ENCODE measurements at places on chromosomes 1 and 21. TPM values are rescaled to one million over a fixed set of nuclear protein-coding genes. Genes with fewer than 3 reads are reported as not detected.

Gene ERICH3
- total RNA-seq, result not detected

Gene PROX1
- 0.12 TPM for total RNA-seq

Gene EXO1
- total RNA-seq, result 6.3 TPM

Gene TIE1
- 12.3 TPM for total RNA-seq

Gene FAM78B
- total RNA-seq, result 0.25 TPM

Gene HAPLN2
- total RNA-seq, result not detected

Gene PODN
- 7.6 TPM for total RNA-seq

Gene TSTD1
- total RNA-seq, result 12.3 TPM

Gene AIRE
- total RNA-seq, result under 0.01 TPM

Gene CHAF1B
- total RNA-seq, result 2.1 TPM

Gene IL19
- not detected for total RNA-seq

Gene PROK1
- total RNA-seq, result not detected

Gene HPDL
- 0.19 TPM for total RNA-seq

Data from aortic smooth muscle cell (primary cell).